ENCODE measurements at places on chromosomes 11 and 22. TPM values are rescaled to one million over a fixed set of nuclear protein-coding genes. Genes with fewer than 3 reads are reported as not detected.

The ADAMTS15 gene
- total RNA-seq: 6.3 TPM

The CRYBB2 gene
- total RNA-seq: not detected

The PKNOX2 gene
- total RNA-seq: 8.3 TPM

The RIBC2 gene
- total RNA-seq: not detected

The A4GALT gene
- 42.2 TPM for total RNA-seq

The DRICH1 gene
- 0.19 TPM for total RNA-seq

The FAM83F gene
- 0.42 TPM for total RNA-seq

The DPAGT1 gene
- total RNA-seq: 24.2 TPM

The LMNTD2 gene
- 0.56 TPM for total RNA-seq

The CBLIF gene
- total RNA-seq: not detected

The APOL4 gene
- 7.5 TPM for total RNA-seq

The MYBPC3 gene
- 0.19 TPM for total RNA-seq

The TPBGL gene
- 0.46 TPM for total RNA-seq

The E2F8 gene
- total RNA-seq: not detected

The HTATIP2 gene
- 21.2 TPM for total RNA-seq

DNA sequence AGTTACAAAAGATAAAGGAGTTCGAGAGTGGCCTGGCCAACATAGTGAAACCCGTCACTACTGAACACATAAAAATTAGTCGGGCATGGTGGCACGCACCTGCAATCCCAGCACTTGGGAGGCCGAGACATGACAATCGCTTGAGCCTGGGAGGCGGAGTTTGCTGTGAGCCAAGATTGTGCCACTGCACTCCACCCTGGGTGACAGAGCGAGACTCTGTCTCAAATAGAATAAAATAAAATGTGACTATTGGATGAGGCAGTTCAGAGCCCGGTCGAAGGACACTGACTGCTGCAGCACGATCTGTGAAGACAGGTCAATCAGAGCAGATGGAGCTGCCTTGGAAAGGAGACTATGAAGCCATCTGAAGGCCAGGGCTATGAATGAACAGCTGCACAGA is 37.7 kb upstream of the ANO1 start:
- no peak for DNase-seq

DNA sequence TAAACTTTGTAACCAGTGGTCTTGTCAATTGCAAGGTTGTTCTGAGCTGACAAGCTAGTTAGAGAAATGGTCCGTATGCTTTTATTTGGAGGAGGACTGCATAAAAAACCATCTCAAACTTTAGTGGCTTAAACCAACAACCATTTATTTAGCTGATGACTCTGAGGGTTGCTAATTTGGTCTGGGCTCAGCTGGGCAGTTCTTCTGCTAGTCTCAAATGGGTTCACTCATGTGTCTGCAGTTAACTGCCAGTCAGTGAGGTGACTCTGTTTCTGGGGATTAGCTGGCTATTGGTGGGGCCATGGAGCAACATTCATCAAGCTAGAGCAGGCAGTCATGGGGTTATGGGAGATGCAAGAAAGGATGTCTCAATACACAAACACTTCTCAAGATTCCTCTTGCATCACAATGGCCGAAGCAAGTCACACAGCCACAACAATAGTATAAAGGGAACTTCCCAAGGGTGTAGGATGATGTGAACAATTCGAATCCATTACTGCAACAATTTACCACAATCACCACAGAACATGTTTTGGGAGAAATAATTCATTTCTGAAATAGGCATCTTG is 521.9 kb downstream of the INSC start:
- no peak for DNase-seq

GRCh38 chr22:42902875-42903510 is 45.9 kb upstream of the ARFGAP3 start:
- DNase-seq: no peak

GRCh38 chr11:75280227-75280701 is 39.7 kb downstream of the TPBGL start:
- peak; percentile 91 for DNase-seq

- no peak for DNase-seq
These were observed 10.4 kb downstream of the GALNT18 start for GRCh38 chr11:11611381-11611780.

- peak; percentile 76 for DNase-seq
These were observed 41.8 kb upstream of the PRR5 start for GRCh38 chr22:44660051-44660830.

- peak; percentile 74 for DNase-seq
These were observed 41.8 kb downstream of the KCNC1 start for GRCh38 chr11:17776212-17776875.

GRCh38 chr11:34640050-34640923 is 19.4 kb downstream of the EHF start:
- no peak for DNase-seq

DNA sequence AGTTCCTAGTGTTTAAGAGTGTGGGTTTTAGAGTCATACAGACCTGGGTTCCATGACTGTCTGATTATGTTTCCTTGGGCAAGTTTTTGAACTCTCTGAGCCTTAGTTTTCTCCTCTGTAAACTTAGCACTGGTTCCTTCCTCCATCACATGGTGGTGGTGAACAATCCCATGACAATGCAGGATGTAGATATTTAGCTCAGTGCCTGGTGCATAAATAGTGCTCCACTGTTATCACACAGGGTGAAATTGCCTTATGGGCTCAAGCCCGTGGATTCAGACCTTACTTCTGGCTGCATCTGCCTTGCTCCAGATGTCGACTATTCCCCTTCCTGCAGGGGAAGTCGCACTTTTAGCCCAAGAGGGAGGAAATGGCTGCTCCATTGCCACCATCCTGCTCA is 62.7 kb downstream of the LDLRAD3 start:
- no peak for DNase-seq

DNA sequence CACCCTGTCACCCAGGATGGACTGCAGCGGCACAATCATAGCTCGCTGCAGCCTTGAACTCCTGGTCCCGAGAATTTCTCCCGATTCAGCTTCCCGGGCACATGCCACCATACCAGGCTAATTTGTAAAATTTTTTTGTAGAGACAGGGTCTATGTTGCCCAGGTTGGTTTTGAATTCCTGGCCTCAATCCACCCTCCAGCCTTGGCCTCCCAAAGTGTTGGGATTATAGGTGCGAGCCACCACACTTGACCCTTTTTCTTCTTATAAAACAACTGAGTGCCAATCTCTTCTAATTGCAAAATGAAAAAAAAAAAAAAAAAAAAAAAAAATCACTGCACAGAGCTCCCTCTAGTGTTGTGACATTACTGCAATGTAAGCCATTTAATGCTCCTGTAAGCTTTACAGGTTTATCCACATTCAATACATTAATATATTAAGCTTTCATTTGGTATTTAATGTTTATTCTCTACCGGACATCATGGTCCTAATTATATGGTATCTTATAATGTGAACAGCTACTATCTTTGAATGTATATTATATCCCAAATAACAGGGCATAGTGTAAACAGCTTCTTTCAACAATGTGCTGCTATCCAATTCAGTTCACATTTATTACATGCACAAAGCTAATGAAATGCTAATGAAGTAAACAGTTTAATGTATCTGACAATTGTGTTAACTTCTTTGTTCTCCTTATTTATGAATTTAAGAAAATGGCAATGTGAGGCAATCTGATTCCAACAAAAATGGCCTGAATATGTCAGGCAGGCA is 44.6 kb downstream of the COPB1 start:
- DNase-seq: no peak

GRCh38 chr11:46066335-46066734 is 54.9 kb downstream of the PHF21A start:
- no peak for DNase-seq

- no peak for DNase-seq
These were observed 27.1 kb upstream of the STK33 start for GRCh38 chr11:8621147-8621546.

- DNase-seq: no peak
These were observed 712.3 kb downstream of the METTL15 start for GRCh38 chr11:28820296-28820989.

DNA sequence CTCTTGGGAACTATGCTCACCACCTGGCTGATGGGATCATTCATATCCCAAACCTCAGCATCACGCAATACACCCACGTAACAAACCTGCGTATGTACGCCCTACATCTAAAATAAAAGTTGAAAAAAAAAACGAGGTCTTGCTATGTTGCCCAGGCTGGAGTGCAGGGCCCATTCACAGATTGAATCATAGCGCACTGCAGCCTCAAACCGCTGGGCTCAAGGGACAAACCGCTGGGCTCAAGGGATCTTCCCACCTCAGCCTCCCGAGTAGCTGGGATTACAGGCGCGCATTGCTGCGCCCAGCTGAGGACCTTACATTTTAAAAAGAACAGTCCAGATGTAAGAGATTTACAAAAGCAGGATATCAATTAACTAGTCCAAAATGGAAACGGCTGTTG is 41.9 kb upstream of the EMID1 start:
- DNase-seq: peak; percentile 65

Data from posterior vena cava (tissue), 2 donors.